Fibroblast of lung (primary cell): ENCODE measurements at places on chromosomes 7 and 10. TPM values are rescaled to one million over a fixed set of nuclear protein-coding genes. Genes with fewer than 3 reads are reported as not detected.

DNA sequence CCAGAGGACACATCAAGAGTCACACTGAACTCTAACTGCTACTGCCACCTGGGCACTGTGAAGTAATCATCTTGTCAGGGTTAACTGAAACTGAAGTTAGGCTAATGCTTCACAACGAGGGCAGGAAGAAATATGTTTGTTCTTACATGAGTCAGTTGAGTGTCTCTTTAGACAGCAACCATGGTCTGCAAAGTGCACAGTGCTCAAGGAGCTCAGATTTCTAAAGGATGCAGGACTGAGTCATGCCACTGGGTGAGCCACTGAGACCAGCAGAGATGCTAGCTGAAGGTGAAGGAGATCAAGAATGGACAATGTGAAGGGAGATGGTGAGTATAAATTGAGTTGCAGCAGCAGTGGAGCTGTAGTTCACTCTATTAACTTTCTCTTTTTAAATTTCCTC lies 76.0 kb upstream of the CTTNBP2 start:
- peak; percentile 8 for DNase-seq

- no peak for DNase-seq
Measured at GRCh38 chr7:27160145-27160545, 3.7 kb upstream of the HOXA7 start.

DNA sequence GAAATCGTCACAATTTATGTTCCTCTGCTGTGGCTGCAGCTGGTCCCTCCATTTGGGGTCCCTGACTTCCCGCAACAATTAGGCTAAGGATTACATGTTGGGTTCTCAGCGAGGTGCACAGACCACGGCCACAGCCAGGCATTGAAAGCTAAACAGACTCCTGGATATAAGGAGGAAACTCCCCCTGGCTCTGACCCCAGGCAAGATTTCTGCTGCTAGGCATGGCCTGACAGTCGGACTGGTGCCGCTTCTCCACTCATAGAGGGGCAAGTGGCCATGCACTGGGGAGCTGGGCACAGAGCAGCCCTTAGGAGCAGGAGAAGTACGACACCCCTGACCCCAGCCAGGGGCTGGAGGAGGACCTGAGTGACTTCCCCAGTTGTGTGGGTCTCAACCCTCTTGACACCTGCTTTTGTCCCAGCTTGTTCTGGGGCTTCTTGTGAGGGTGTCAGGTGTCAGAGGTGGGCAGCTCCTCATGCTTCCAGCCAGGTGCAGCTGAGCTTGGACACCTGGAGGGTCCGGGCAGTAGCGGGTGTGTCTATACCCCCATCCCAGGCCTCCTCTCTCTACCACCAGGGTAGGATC lies 38.3 kb downstream of the TSPAN15 start:
- no peak for DNase-seq

DNA sequence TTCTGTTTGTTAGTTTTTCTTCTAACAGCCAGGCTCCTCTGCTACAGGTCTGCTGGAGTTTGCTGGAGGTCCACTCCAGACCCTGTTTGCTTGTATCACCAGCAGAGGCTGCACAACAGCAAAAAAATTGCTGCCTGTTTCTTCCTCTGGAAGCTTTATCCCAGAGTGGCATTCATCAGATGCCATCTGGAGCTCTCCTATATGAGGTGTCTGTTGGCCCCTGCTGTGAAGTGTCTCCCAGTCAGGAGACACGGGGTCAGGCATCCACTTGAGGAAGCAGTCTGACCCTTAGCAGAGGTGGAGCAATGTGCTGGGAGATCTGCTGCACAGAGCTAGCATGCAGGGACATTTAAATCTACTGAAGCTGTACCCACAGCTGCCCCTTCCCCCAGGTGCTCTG lies 26.7 kb upstream of the CROT start:
- no peak for DNase-seq

GRCh38 chr10:70758757-70759514 lies 26.2 kb downstream of the TBATA start:
- peak; percentile 78 for DNase-seq

- DNase-seq = no peak
Measured at GRCh38 chr10:326350-326749, 191.1 kb downstream of the ZMYND11 start.

- DNase-seq = peak; percentile 41
Measured at GRCh38 chr7:42192851-42193461, 44.1 kb downstream of the GLI3 start.

GRCh38 chr7:150503581-150503980 lies 11.1 kb upstream of the GIMAP7 start:
- no peak for DNase-seq

GRCh38 chr10:114525368-114525949 lies 121.2 kb upstream of the AFAP1L2 start:
- no peak for DNase-seq

DNA sequence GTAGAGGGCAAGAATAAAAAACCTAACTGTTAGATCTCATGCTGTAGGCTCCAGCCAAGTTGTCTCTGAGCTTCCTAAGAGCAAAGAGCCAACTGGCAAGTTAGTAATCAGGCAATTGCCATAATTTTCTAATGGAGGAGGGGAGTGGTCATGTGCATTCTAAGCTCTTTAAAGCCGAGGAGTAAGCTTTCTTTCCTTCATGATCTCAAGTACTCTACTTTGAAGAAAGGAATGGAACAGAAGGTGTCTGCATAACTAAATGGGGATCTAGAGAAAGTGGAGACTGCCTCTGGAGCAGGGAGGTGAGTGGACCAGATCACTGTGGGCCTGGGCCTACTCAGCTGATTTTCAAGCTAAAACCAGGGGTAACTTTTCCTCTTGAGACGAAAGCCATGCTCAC lies 37.7 kb upstream of the TOMM7 start:
- no peak for DNase-seq

DNA sequence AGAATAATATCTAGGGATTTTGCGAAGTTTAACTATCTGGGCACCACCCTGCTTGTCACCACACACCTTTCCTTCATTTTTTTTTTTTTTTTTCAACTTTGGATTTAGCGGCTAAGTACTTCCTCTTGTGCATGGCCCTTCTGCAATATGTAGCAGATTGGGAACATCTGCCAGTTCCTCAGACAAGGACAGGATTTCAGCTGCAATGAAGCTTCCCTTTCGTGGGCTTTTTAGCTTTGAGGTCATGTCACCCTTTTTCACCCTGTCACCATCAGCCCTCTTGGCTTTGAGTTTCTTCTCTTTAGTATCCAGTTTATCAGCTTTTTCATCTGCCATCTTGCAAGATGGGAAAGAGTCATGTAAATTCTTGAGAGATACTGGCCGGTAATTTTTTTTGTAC lies 81.6 kb upstream of the ETV1 start:
- no peak for DNase-seq

- DNase-seq = no peak
Measured at GRCh38 chr10:132593900-132594876, 56.6 kb downstream of the INPP5A start.

DNA sequence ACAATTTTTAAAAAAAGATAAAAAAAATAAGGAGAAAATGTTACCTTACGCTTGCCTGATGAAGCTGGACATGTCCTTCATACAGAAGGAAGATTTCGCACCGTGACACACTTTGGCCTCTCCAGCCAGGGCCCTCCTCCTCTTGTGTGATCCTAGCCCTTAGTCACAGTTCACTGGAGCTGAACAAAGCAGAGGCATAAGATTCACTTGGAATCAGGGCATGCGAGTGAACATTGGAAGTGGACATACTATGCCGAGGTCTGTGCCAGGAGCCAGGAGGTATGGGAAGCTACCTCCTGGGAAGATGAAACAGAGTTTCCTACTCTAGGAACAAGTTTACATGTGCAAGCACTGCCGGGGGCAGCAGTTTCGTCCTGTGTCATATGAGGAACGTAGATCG lies 91.5 kb downstream of the XPNPEP1 start:
- DNase-seq = no peak

DNA sequence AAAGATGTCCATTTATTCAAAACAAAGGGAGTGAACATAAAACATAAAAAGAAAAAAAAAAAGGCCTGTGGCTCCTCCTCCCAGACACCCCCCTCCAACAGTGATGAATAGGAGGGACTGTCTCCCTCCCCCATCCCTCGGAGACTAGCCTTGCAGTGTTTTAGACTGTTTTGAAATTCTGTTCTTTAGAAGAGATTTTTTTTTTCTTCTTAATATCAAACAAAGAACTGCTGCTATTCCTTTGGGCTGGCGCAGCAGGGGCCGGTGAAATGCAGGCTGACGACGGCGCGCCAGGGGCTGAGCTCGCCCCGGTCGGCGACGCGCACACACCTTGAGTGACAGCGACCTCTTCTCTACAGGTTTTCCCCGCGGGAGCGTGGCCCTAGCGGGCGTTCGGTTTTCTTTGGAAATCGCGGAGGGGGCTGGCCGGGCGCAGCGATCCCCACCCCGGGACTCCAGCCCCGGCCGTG lies at the start of gene LANCL2:
Gene LANCL2 (plus strand): TSS at position 133 of the 470 bp plus-strand sequence. CDS start 689 bp downstream, outside the sequence.
- peak; percentile 40 for DNase-seq

- DNase-seq = peak; percentile 22
Measured at GRCh38 chr7:41834805-41835694, 132.2 kb upstream of the INHBA start.

DNA sequence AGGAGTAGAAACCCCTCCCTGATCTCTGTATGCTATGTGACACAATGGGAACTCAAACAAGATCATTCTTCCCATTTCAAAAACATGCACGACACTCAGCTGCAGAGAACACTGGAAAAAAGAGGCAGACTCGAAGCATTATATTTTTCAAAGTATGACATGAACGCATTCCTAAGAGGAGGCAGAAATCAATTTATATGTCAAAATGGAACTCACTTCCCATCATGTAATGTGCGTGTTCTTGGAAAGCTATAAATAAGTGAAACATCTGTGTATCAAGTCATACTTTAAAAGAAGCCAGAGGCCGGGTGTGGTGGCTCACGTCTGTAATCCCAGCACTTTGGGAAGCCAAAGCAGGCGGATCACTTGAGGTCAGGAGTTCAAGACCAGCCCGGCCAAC lies 142.7 kb downstream of the ICA1 start:
- no peak for DNase-seq

GRCh38 chr10:122170802-122171201 lies 100.3 kb upstream of the BTBD16 start:
- DNase-seq = no peak

DNA sequence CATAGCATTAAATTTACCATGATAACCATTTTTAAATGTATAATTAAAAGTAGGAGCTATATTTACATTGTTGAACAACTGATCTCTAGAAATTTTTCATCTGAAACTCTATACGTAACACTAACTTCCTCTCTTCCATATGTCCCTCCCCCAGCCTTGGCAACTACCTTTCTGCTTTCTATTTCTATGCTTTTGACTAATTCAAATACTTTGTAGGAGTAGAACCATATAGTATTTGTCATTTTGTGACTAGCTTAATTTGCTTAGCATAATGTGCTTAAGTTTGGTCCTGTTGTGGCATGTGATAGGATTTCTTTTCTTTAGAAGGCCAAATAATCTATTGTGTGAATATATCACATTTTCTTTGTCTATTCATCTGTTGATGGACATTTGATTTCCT lies 225.3 kb upstream of the POT1 start:
- no peak for DNase-seq

GRCh38 chr7:86407291-86407690 lies 236.4 kb upstream of the GRM3 start:
- peak; percentile 1 for DNase-seq

DNA sequence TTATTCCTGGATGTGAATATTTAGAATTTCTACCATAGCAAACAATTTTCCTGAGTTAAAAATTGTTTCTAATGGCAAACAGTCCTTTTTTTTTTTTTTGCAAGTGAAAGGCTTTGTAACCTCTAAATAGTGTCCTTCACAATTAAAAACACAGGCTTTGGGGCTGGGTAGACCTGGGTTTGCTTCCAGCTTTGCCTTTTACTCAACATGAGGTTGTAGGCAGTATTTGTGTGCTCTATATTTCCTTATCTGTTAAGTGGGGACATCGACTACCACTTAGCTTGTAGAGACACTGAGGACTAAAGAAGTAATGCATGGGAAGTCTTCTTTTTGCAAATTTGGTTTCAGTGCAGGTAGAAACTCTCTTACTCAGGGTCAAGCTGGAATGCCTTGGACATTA lies 169.4 kb upstream of the GRB10 start:
- no peak for DNase-seq

GRCh38 chr10:118516716-118517115 lies 78.7 kb downstream of the PRLHR start:
- no peak for DNase-seq

GRCh38 chr7:100465702-100466311 lies 1.7 kb upstream of the SPACDR start:
- DNase-seq = peak; percentile 79

DNA sequence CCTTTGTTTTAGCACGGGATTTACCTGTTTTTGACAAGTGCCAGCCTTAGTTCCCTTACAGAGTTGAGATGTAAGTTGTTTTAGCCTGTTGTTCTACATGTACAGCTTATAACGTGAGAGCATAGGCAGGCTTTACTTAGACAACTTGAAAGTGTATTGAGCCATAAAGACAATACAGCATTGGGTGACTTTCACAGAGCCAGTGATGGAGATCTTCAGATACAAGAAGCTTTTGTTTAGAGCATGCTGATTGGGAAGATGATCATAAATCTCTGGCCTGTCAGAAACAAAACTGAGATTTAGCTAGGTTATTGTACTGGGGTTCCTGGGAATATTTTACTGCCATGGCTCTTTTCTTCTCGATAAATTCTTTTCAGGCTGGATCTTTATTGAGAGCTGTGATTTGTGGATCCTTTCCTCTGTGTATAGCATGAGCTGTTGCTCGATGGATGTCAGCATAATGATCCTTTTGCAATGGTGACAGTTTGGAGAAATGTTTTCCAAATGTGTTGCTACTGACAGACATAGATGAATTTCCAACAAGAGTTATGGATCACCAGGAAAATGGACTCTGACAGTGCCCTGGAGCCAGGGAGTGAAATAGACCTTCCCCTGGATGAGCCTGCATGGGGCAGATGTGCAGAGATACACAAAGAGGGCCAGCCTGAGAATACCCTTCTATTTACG lies 30.2 kb downstream of the LHFPL3 start:
- no peak for DNase-seq

Gene DNAJC12
- 1.8 and 3.9 TPM in 2 replicates for total RNA-seq

Gene RPEL1
- 0.17 and 0.26 TPM in 2 replicates for total RNA-seq

Gene AKR1D1
- total RNA-seq = not detected in 2 replicates

Gene CRPPA
- total RNA-seq = 1.0 and 1.5 TPM in 2 replicates

Gene CARD11
- not detected in 2 replicates for total RNA-seq

Gene PRPS1L1
- not detected in 2 replicates for total RNA-seq

Gene BTBD16
- total RNA-seq = not detected in 2 replicates

Gene GSTO1
- total RNA-seq = 145 and 151 TPM in 2 replicates

Gene HOXA7
- 1.0 and 1.2 TPM in 2 replicates for total RNA-seq

Gene PODXL
- 0.17 and 0.26 TPM in 2 replicates for total RNA-seq
